ENCODE measurements at places on chromosomes 1 and 21.
A peak's percentile ranks its signal among the peaks of the same experiment; 100 is the strongest.

DNA sequence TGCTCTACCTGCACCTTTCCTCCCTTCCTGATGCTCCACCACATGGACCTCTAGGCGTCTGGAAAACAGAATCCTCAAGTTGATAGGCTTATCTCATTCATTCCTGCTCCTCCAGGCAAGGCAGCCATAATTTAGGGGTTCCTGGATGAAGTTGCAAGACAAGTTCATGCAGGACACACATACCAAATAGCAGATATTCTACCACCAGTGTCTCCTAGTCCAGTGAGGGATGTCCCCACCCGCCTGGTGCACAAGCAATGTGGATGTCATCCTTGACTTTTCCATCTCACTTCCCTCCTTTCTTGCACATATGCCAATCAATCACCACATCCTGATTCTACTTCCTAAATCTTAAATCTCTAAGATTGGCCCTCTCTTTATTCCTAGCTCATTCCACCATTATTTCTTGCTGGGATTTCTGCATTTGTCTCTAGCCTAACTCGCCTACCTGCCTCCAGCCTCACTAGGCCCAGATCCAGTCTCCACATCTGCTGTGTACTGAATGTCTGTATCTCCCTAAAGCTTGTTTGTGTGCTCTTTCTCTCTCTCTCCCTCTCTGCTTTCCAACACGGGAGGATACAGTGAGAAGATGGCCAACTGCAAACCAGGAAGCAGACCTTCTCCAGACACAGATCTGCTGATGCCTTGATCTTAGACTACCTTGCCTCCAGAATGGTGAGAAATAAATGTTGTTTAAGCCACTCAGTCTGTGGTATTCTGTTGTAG, 40.5 kb downstream of the CD34 start:
- no peak for DNase-seq

- no peak for DNase-seq
These were observed 510.6 kb downstream of the NCAM2 start for GRCh38 chr21:21508859-21509258.

GRCh38 chr1:119711804-119712341, at the start of gene PHGDH:
PHGDH (plus strand) TSS chr1:119711934; CDS start chr1:119712023, 89 bp downstream.
- DNase-seq = peak; percentile 2

DNA sequence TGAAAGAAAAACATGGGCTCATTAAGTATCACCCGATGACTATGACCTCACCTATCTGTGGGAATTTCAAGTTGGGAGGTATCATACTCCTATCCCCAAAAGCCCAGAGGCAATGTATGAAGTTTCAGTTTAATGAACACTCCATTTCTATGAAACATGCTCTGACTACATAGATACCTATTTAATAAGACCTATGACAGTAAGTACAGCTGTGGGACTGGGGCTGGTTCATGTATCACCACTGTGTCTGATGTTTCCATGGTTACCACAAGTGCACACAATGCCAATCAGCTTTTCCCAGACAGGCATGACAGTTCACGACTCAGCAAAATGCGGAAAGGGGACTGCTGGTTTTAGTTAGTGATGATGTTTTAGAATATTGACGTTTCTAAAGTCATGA, 167.7 kb downstream of the SIPA1L2 start:
- no peak for DNase-seq

GRCh38 chr1:117250061-117250606, 39.4 kb upstream of the VTCN1 start:
- no peak for DNase-seq

DNA sequence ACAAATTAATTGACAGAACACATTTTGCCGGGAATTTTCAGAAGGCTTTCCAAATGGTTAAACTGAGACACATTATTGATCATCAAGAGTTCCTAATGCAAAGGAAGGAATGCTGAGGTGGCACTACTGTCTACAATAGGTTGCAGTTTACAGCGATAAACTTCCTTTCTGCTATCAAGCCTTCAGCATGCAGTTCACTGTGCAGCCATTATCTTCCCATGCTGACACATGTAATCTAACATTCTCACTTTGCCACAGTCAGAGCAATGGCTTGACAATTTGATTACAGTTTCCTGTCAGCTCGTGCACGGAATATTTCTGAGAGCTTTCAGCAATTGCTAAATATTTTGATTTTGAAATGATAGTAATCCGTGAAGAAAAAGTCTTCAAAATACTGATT, 166.9 kb upstream of the PRMT6 start:
- DNase-seq = no peak
